Left lung (tissue), 14 donors: ENCODE measurements at places on chromosomes 6 and 20. TPM values are rescaled to one million over a fixed set of nuclear protein-coding genes. Genes with fewer than 3 reads are reported as not detected.
A peak's percentile ranks its signal among the peaks of the same experiment; 100 is the strongest.

DNA sequence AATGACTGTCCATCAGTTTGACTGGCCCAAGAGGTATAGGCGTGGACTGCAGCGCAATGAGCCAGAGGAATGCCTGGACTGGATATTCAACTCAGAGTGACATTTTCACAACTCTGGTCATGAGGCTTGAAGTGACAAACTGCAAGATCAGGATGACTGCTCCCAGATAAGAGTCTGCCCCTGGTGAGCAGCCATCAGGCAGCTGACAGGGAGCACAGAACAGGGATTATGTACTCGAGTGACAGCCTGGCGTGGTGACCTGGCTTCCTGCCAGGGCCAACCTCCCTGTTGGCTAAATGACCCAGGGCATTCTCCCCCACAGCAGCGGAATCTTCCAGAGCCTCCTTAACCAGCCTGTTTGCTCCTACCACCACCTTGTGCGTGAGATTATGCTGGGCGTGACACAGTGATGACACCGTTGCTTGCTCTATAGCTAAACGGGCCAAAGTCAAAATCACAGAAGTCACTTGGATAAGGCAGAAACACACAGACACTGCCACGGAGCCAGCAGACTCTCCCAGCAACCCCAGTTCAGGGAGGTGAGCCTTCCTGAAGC lies 209.1 kb upstream of the JARID2 start:
- H3K27ac ChIP-seq, result no peak overlapping the region
- H3K4me1 ChIP-seq, result no peaks in the 10 kb centered on the region
- DNase-seq, result no peak
- H3K27me3 ChIP-seq, result no peaks in the 10 kb centered on the region
- H3K4me3 ChIP-seq, result no peak overlapping the region

The SPDEF gene
- 2.1 TPM for polyA plus RNA-seq

- no peaks in the 10 kb centered on the region for H3K36me3 ChIP-seq
- H3K27ac ChIP-seq, result no peak overlapping the region
- no peak for DNase-seq
- H3K4me3 ChIP-seq, result no peak overlapping the region
- no peaks in the 10 kb centered on the region for H3K27me3 ChIP-seq
Observed at GRCh38 chr20:33477386-33478234, 12.3 kb upstream of the CBFA2T2 start.

DNA sequence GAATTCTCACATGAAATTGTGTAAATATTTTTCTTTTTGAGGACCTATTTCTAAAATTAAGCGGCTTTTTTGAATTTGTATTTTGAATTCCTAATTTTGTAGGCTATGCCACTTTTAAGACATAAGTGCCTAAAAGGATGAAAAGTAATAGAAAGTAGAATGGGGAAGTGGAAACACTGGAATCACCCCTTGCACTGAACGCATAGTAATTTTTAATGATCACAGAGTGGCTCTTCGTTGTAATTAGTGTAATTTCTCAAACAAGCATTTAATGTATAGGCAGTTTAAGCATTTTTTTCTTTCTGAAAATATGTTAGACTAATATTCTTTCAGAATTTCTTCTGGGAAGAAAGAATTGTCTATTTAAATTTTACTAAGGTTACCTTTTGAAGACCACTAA lies 73.2 kb downstream of the ARID1B start:
- no peaks in the 10 kb centered on the region for H3K27me3 ChIP-seq
- no peak for DNase-seq
- no peaks in the 10 kb centered on the region for H3K36me3 ChIP-seq
- H3K4me1 ChIP-seq, result peaks cover 55% of the 10 kb centered on the region

The SLC22A3 gene
- polyA plus RNA-seq, result 31.4 TPM

DNA sequence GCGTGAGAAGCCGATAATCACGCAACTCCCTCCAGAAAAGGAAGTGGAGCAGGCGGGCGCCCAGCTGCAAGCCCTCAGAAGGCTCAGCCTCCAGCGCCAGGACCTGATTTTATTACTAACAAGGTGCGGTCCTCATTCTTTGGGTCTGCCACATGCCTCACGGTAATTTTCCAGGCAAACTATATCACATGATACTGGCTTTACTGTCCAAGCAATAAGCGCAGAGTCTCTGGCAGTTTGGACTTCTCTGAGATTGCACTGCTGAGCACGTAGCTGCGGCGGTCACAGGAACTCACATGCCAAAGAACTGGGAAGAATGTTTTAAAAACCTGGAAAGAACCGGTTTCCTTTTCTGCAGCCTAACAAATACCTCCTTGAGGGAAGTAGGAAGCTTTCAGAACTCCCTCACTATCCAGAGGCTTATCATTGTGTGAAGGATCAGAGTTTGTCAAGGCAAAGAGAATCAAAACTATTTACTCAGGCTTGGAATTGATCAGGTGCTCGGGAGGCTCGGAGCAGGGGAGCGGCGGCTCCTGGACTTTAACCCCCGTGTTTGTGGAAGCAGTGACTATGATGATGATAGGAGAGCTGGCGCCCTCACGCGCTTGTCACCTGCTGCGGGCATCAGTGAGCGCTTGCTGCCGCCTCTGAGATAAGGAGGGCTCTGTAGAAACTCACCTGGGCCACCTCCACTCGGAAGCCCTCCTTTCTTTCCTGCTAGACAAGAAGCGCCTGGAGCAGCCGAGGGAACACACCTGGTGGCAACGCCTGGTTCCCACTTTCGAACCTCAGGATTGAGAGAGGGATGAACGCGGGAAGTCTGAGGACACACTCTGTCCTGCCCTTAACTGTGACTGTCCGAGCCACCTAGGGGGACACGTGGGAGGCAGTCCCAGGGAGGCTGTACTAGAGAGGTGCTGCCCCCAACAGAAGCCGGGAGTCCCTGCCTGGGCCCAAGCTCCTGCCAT lies 27.2 kb upstream of the SYNJ2 start:
- no peaks in the 10 kb centered on the region for H3K4me1 ChIP-seq
- no peaks in the 10 kb centered on the region for H3K36me3 ChIP-seq
- H3K27ac ChIP-seq, result no peak overlapping the region
- no peak overlapping the region for H3K4me3 ChIP-seq
- DNase-seq, result no peak

GRCh38 chr20:20195021-20195705 lies 142.8 kb downstream of the CFAP61 start:
- no peak for DNase-seq
- H3K36me3 ChIP-seq, result no peaks in the 10 kb centered on the region

The F13A1 gene
- 37.1 TPM for polyA plus RNA-seq

The MAPK13 gene
- polyA plus RNA-seq, result 17.8 TPM

The CNKSR3 gene
- polyA plus RNA-seq, result 31.1 TPM

The TMEM217 gene
- polyA plus RNA-seq, result 2.8 TPM

DNA sequence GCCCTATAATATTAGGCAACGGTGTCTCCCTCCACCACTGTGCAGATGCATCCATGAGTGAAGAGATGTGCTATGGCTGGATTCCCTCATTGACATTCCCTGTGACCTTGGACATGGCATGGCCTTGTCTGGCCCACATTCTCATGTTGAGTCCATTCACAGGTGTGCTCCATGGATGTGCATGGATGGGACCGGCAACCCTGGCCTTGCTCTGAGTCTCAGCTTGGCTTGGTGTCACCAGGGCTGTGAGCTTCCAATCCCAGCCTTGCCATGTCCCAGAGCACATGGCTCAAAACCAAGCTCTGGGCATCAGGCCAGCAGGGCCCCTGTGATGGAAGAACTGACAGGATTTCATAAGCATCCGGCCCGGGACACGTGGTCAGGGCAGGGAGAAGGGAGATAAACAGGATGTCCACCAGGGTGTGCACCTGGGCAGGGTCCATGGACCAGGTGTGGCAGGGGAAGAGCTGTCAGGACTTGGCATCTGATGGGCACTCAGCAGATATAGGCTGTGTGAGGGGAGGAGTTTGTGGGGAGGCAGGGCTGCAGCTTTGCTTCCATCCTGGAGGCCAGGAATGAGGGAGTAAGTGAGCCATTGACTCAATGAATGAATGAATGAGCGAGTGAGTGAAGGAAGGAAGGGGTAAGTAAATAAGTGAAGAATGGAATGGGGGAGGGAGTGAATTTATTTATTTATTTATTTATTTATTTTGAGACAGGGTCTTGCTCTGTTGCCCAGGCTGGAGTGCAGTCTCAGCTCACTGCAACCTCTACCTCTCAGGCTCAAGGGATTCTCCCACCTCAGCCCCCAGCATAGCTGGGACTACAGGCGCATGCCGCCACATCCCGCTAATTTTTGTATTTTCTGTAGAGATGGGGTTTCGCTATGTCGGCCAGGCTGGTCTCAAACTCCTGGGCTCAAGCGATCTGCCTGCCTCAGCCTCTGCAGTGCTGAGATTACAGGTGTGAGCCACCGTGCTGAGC lies 15.7 kb downstream of the NRSN2 start:
- peaks cover 33% of the 10 kb centered on the region for H3K4me1 ChIP-seq
- H3K36me3 ChIP-seq, result no peaks in the 10 kb centered on the region
- H3K27ac ChIP-seq, result no peak overlapping the region
- no peak overlapping the region for H3K4me3 ChIP-seq
- DNase-seq, result peak; percentile 91

DNA sequence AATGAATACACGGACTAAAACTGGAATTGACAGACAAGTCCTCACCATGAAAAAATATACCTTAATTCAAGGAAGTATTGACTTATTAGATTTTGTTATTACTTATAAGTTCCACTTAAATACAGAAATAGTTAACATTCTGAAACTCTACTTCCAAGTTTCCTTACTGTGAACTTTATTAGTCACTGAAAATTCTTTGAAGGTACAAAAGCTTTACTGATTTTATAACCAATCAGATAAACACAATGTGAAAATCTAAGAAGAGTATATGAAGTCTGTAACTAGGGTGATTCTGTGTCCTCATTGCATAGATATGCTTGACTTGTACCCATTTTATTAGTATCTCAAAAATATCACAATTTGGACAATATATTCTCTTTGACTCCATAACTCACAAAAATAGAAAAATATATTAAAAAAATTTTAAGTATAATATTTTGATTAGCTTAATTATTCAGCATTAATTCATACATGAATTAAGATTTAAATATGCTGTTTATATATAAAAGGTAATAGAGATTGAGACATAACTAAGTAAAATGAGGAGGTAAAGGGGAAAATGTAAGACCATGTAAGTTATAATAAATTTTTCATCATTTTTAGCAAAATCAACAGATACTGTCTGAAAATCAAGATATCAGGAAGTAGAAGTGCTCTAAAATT lies 6.6 kb downstream of the NAPB start:
- no peak overlapping the region for H3K4me3 ChIP-seq
- H3K27ac ChIP-seq, result no peak overlapping the region
- no peaks in the 10 kb centered on the region for H3K36me3 ChIP-seq
- H3K27me3 ChIP-seq, result no peaks in the 10 kb centered on the region

DNA sequence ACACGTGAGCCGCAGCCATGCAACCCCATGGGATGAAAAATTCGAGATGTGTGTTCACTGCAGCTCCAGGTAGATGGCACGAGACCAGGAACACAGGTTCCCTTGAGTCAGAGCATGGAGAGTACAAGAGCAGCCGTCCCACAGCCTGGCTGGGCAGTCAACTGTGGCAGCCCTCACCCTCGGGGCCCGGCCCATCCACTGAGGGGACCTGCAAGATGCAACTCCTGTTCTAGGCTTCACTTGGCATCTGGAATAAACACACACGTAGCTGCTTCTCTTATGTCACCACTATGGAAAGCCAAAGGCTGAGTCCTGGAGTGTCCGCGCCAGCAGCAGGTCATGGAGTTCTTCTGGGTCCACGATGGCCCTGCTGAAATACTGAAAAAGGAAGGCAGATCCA lies 77.0 kb downstream of the WDR27 start:
- H3K4me1 ChIP-seq, result no peaks in the 10 kb centered on the region
- DNase-seq, result no peak
- H3K27ac ChIP-seq, result no peak overlapping the region
- H3K4me3 ChIP-seq, result no peak overlapping the region
- H3K36me3 ChIP-seq, result no peaks in the 10 kb centered on the region

DNA sequence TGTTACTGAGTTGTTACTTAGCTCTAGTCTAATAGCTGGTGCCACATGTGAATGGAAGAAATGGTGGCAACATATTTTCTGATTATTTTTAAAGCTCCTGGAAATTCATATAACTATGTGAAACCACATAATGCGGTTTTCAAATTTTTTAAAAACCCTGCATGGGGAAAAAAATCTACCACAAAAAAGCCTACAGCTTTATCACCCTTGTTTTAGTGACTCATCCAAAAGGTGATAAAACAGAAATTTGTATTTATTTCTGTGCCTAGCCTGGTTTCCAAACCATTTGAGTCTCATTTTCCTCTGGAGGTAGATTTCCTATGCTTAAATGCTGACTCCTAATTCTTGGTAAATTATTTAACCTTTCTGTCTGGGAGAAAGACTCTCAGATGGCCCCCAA lies 5.4 kb upstream of the FBXO30 start:
- no peak overlapping the region for H3K4me3 ChIP-seq
- no peak overlapping the region for H3K27ac ChIP-seq
- no peak for DNase-seq

The FKBP1A gene
- polyA plus RNA-seq, result 439 TPM

- DNase-seq, result no peak
- peaks cover 4% of the 10 kb centered on the region for H3K4me1 ChIP-seq
- no peaks in the 10 kb centered on the region for H3K36me3 ChIP-seq
- H3K4me3 ChIP-seq, result no peak within 1 kb of the TSS
- H3K27me3 ChIP-seq, result peaks cover 18% of the 10 kb centered on the region
Observed at GRCh38 chr20:59163631-59164530, at the start of gene ZNF831. TSS of gene ZNF831 (plus strand) at chr20:59163821. CDS start at chr20:59191020, 27,199 bp downstream.

The CCN2 gene
- polyA plus RNA-seq, result 193 TPM

The TREM2 gene
- 0.57 TPM for polyA plus RNA-seq

The HLA-DQA2 gene
- 0.57 TPM for polyA plus RNA-seq

- peaks cover 41% of the 10 kb centered on the region for H3K27me3 ChIP-seq
- no peaks in the 10 kb centered on the region for H3K36me3 ChIP-seq
- peak within 1 kb of the TSS; percentile 0 for H3K4me3 ChIP-seq
- H3K27ac ChIP-seq, result no peak within 1 kb of the TSS
- H3K4me1 ChIP-seq, result peaks cover 16% of the 10 kb centered on the region
- peak; percentile 49 for DNase-seq
Observed at GRCh38 chr20:58852543-58853271, at the start of gene GNAS. TSS of gene GNAS (plus strand) at chr20:58852716.

The CST4 gene
- not detected for polyA plus RNA-seq

DNA sequence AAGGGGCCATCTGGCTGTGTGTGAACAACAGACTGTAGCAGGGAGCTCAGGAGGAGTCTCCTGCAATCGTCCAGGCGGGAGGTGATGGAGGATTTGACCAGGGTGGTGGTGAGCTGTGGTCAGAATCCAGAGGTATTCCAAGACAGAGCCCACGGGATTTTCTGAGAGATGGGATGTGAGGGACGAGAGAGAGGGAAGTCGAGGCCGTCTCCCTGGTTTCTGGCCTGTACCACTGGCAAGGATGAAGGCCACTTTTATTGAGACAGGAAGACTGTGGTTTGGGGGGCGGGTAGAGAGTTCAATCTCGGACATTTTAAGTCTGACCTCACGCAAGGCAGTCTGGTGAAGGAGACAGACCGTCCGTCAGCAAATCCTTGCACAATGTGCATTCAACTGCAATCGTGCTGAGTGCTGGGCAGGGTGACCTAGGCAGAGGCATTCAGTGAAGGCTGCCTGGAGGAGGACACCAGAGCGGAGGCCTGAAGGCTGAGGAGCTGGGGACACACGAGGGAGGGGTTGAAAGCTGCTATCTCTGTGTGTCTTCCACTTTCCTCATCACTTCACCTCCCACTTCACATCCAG lies 53.9 kb downstream of the PREX1 start:
- H3K27ac ChIP-seq, result peak overlapping the region; percentile 39
- peak; percentile 84 for DNase-seq
- H3K4me1 ChIP-seq, result peaks cover 100% of the 10 kb centered on the region
- H3K27me3 ChIP-seq, result no peaks in the 10 kb centered on the region
